ENCODE measurements at places on chromosomes 7 and 10. TPM values are rescaled to one million over a fixed set of nuclear protein-coding genes. Genes with fewer than 3 reads are reported as not detected.

Gene TMEM229A
- total RNA-seq, result not detected

Gene SDHAF3
- total RNA-seq, result 37.3 TPM

Gene WIPF3
- 0.07 TPM for total RNA-seq

Gene NACAD
- total RNA-seq, result not detected

Gene TDRD1
- total RNA-seq, result not detected

GRCh38 chr7:30789334-30789711 lies 18.1 kb downstream of the MINDY4 start:
- no peak for DNase-seq

- no peak for DNase-seq
Measured at GRCh38 chr7:106116161-106116704, 4.1 kb upstream of the SYPL1 start.

DNA sequence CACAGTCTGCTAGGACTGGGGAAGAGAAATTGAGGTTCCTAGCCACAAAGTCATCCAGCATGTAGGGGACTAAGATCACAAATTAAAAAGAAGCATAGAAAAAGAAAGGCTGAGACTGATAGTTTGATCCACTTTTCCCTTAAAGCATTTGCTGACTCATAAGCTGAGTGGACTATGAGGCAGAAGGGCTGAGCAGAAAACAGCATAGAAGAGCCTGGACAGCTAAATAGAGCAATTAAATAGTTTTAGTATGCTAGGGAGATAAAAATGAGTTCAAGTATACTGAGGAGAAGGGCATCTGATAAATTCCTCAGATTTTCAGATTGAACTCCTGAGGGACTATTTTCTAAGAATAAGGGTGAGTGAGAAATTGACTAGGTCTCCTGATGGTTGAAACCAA lies 155.9 kb upstream of the EGR2 start:
- no peak for DNase-seq

DNA sequence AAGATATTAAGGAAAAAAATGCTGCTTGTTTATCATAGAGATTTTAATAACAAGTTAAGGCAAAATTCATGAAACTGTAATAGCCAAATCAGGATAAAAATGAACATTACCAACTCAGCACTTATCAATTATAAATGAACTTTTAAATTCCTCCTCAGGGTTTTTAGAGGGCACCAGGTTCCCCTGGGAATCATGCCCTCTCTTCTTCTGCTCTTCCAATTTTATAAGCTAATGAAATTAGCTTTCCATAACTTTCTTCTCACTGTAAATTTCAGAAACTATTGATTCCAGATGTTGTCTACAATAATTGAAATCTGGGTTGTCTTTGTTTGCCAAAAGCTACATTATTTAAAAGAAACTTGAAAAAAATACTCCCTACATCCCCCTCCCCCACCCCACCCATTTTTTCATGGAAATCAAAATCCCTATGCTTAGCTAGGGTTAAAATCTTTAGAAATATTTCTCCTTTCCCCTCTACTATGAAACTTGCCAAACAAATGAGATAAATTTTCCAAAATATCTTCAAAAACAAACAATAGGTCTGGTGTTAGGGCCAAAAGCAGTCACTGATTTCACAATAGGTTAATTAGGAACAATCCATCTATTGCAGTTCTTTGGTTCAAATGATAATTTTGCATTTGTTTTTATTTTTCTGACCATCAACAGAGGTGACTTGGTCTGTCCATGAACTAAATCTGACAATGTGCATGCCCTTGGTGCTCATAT lies 187.7 kb downstream of the DOCK4 start:
- no peak for DNase-seq

DNA sequence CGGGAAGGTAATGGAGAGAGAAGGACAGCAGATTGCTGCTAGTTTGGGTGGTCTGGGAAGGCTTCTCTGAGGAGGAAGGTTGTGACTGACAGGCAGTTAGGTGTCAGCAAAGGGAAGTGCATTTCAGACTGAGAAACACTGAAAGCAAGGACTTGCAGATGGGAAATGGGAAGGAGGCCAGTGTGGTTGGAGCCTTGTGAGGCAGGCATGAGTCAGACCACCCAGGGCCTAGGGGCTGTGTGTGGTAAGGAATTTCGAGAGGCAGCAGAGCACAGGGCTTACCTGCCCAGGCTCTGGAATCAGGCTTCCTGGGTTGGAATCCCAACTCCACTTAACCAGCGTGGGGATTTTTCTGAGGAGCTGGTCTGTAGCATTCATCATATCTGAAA lies 53.5 kb downstream of the NRF1 start:
- no peak for DNase-seq

DNA sequence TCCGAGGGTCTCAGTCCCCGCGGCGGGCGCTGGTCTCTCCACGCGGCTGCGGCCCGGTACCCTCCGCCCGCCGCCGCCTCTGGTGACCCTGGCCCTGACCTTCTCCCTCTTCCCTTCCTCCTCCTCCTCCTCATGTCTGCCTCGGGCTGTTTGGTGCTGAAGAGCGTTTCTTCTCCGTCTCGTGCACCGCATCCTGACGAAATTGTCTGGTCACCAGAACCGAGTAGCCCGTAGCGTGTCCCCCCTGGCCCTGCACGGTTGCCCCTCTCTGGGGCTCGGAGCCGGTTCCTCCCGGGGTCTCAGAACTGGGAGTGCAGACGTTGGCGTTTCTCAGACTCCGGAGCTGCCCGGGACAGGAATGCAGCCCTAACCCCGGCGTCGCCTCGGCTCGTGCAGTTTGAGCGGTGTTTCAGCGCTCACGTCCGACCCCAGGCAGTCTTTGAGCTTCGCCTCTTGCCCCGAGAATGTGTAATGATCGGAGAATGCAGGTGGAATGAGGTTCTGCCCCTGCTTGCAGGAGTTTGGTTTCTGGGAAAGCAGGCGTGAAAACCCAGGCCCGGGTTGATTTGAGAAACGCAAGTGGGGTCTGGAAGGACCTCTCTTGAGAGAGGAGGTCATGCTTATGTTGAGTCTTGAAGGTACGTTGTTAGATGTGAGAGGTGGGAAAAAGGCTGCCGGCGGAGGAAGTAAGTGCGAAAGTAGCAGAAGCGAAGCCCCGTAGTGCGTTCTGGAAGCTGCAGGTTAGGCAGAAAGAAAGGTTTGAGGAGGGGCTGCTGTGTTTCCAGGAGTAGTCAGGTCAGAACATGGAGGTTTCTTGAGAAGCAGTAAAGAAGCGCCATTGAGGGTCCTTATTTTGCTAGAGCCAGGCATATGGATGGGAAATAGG lies 743 bp downstream of the RBM17 start:
- no peak for DNase-seq

GRCh38 chr10:14325325-14325955 lies 5.3 kb downstream of the FRMD4A start:
- peak; percentile 23 for DNase-seq

DNA sequence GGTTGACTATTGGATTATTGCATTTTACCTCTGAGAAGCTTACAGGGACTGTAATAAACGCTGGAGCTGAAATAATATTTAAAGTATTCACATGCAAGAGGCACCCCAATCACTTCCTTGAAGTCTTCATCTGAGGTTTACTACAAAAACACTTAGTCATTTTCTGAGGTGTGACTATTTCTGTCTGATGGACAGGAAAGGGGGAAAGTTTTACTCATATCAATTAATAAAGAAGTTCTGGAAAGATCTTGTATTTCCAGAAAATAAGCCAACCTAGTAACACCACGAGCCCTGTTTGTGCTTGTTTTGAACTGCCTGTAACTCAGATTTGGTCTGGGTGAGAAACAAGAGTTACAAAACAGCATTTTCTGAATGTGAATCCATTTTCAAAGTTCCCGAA lies 63.9 kb upstream of the PRKCQ start:
- no peak for DNase-seq

GRCh38 chr7:12210179-12211053 lies 678 bp upstream of the TMEM106B start:
- no peak for DNase-seq

DNA sequence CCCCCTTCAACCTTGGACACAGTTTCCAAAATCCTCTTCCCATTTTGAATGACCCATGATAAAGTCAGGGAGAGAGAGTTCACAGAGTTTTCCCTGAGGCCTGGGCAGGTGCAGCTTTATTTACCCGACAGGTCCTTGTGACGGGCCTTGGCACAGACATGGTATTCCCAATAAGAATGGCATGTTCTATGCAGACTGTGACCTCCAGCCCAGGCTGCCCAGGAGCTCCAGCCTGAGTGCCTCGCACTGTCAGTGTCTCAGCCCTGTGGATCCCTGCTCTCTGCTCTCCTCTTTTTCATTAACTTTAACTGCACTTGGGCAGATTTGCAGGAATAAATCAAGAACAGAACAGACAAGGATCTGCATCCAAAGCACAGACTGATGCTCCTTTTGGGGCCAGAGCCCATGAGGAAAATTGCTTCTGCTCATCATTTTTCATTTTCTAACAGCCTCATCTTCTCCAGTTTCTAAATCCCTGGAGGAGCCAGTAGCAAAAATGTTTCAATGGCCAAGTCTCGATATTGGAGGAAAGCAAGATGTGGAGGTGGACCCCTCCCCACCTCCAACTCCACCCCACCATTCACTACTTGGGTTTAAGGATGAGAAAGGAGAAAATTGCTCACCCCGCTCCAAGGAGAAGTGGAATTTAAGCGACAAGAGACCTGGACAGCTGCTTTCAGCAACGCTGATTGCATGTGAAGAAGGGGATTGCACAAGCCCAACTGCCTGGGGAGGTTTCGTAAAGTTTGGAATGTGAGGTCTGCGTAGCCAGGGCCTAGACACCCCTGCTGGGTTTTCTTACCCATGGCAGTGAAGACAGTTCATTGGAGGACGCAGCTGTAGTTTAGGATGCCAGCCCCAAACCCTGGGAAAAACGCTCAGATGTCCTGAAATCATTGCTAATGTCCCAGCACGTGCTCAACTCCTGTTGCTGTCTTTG lies 225.9 kb downstream of the WDR11 start:
- DNase-seq, result no peak

DNA sequence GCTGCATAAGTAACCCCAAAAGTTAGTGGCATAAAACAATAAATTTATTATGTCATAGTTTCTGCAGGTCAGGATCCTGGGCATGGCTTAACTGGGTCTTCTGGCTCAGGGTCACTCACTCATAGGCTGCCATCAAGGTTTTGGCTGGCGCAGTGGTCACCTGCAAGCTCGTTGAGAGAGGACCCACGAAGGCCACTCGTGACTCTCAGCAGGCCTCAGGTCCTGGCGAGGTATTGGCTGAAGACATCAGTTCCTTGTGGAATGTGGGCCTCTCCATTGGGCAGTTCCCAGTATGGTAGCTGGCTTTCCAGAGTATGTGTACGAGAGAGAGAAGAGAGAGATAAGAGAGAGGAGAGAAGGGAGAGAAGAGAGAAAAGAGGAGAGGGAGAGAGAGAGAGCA lies 138.3 kb upstream of the KLF14 start:
- DNase-seq, result no peak

All from NCI-H460 (cell line).